Right lobe of liver (tissue), 6 donors: ENCODE measurements at places on chromosomes 2 and 18. TPM values are rescaled to one million over a fixed set of nuclear protein-coding genes. Genes with fewer than 3 reads are reported as not detected.

GRCh38 chr2:20629581-20630171 lies 21.2 kb downstream of the HS1BP3 start:
- peaks cover under 1% of the 10 kb centered on the region for H3K36me3 ChIP-seq
- no peak overlapping the region for H3K27ac ChIP-seq
- peaks cover 1% of the 10 kb centered on the region for H3K4me1 ChIP-seq
- no peak overlapping the region for H3K4me3 ChIP-seq

DNA sequence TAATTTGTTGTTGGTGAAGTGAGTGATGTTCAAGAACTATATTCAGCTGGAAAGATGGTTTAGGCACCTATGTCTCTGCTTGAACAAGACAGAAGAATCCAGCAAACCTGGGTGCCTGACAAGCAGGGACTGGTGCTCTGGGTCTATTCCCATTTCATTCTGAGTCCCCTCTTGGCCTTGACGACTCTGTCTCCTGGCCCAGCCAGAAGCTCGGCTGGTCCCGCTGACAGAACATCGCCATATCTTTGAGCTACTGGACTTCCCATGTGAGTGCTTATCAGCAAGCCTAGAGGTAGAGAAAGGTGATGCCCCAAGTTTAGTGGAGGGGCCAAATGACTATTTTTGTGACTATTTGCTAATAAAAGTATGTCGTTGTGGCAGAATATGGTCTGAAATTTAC lies 48.2 kb downstream of the SDC1 start:
- no peak overlapping the region for H3K27ac ChIP-seq
- peaks cover 10% of the 10 kb centered on the region for H3K4me1 ChIP-seq
- H3K36me3 ChIP-seq = no peaks in the 10 kb centered on the region
- H3K27me3 ChIP-seq = no peaks in the 10 kb centered on the region
- no peak for DNase-seq

DNA sequence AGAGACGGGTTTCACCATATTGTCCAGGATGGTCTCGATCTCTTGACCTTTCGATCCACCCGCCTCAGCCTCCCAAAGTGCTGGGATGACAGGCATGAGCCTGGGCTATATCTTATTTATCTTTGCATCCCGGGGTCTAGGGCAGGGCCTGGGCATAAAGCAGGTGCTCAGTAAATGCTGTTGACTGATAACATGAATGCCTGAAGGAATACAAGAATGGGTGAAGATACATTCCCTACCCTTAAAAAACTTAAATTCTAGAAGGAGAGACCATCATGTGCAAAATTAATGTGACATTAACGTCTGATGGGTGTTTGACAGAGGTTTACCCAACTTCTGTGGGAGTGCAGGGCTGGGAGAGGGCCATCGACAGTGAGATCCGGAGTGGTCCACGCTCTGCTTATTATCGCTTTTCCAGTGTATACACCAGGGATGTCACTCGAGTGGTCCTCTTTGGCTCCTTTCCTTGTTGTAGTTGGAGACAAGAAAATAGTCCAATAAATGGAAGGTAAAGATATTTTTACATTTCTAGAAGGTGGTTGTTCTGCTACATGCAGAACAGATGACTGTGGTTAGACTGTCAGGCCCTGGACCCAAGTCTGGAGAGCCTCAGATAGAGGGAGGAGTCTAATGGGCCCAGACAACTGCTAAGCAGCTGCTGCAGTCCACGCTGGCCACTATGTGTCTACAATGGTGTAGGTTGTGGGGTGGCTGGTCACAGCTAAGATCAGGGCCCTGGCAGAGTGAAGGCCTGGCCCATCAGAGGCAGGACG lies 131.7 kb downstream of the MYCN start:
- no peak for DNase-seq
- H3K4me3 ChIP-seq = no peak overlapping the region
- no peaks in the 10 kb centered on the region for H3K36me3 ChIP-seq

DNA sequence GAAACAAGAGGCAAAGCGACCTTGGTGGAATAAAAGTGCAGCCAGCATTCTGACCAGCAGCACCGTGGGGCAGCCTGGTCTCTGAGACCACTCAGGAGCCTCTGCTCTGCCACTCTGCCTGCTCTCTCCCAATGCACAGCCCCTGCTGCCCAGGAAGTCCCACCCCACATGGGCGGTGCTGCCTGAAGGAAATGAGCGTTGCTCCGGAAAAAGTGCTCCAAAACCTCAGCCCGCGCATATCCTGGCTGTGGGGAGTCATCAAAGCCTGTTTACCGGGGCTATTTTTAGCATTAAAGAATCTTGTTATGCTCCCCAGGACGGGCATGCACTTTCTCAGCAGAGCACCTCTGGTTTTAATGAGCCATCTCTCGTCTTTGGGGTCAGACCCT lies 54.5 kb downstream of the EPAS1 start:
- H3K27ac ChIP-seq = peak overlapping the region; percentile 44
- DNase-seq = no peak

DNA sequence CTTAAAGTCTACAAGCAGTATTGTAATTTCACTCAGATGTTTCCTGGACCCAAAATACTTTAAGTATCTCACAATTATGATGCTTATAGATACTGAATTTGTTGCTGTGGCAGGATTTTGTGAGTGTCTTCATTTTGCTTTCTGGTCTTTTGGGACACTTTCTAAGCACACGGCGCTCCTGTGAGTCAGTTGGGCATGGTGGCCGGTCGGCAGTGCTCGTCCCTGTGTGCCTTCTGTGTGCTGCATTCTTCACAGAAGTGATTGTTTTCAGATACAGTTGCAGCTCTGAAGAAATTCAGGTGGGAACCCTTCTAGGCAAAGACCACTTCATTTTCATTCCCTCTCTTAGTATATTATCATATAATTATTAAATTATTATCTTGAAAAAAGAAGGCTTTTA lies 273.3 kb downstream of the ZNF407 start:
- no peak for DNase-seq
- H3K4me3 ChIP-seq = no peak overlapping the region
- H3K27me3 ChIP-seq = no peaks in the 10 kb centered on the region
- H3K27ac ChIP-seq = no peak overlapping the region
- H3K36me3 ChIP-seq = no peaks in the 10 kb centered on the region

DNA sequence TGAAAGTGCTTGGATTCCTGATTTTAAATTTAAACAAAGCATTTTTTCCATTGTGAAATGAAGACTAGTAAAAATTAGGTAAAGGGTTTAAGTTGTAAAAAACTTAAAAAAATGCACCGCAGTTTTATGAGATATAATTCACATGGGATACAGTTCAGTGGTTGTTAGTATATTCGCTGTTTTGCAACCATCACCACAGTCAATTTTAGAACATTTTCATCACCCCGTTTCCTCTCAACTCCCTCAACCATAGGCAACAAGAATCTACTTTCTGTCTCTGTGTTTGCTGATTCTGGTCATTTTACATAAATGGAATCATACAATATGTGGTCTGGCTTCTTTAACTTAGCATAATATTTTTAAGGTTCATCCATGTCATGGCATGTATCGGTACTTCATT lies 4.0 kb downstream of the DGKD start:
- H3K36me3 ChIP-seq = no peaks in the 10 kb centered on the region
- H3K4me1 ChIP-seq = peaks cover 6% of the 10 kb centered on the region
- no peak overlapping the region for H3K4me3 ChIP-seq

- no peak overlapping the region for H3K27ac ChIP-seq
- no peak overlapping the region for H3K4me3 ChIP-seq
- H3K27me3 ChIP-seq = no peaks in the 10 kb centered on the region
- no peaks in the 10 kb centered on the region for H3K36me3 ChIP-seq
Observed at GRCh38 chr2:233053928-233054784, 6.0 kb upstream of the INPP5D start.

GRCh38 chr18:65235966-65236624 lies 514.7 kb upstream of the CDH7 start:
- H3K4me1 ChIP-seq = no peaks in the 10 kb centered on the region
- H3K27ac ChIP-seq = no peak overlapping the region
- H3K27me3 ChIP-seq = no peaks in the 10 kb centered on the region
- no peak overlapping the region for H3K4me3 ChIP-seq
- H3K36me3 ChIP-seq = no peaks in the 10 kb centered on the region

DNA sequence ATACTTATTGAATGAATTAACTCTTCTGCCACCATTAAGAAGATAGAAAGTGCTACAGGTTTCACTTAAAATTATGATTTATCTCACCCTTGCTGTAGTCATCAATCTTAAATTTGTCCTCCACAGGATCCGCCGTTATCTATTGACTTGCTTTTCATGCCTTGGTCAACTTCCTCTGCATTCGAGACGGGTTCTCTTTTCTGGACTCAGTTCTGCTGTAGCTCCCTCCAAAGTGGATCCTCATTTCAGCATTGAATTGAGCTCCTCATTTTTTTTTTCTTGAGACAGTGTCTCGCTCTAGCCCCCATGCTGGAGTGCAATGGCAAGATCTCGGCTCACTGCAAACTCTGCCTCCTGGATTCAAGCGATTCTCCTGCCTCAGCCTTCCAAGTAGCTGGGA lies 27.6 kb downstream of the INPP5D start:
- DNase-seq = peak; percentile 21
- no peaks in the 10 kb centered on the region for H3K36me3 ChIP-seq
- no peaks in the 10 kb centered on the region for H3K27me3 ChIP-seq
- H3K27ac ChIP-seq = peak overlapping the region; percentile 37
- H3K4me3 ChIP-seq = no peak overlapping the region
- H3K4me1 ChIP-seq = no peaks in the 10 kb centered on the region

DNA sequence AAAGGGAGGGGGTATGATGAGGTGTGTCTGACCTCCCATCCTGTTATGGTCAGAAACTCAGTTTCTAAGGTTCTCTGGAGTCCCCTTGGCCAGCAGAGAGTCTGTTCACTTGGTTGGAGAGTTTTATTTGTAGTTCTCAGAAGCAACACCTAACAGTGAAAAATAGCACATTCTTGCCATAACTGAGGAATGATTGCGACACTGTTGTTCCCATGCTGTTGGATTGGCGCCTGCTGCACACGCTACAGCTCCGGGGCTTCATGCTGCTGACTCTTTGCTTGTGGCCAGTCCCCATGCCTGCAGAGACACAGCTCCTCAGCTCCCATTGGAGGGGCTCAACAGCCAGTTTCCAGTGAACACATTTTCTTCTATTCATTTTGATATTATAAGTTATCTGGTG lies 42.1 kb downstream of the TPGS2 start:
- DNase-seq = no peak
- H3K4me1 ChIP-seq = no peaks in the 10 kb centered on the region
- no peaks in the 10 kb centered on the region for H3K36me3 ChIP-seq
- H3K4me3 ChIP-seq = no peak overlapping the region

The UGT1A10 gene
- not detected for total RNA-seq

The ASB18 gene
- total RNA-seq = not detected
